ENCODE measurements at places on chromosomes 7 and 10.

- no peak for DNase-seq
Observed at GRCh38 chr7:146539836-146540235, 423.2 kb downstream of the CNTNAP2 start.

GRCh38 chr7:43396187-43396740 is 186.6 kb upstream of the STK17A start:
- no peak for DNase-seq

- DNase-seq, result no peak
Observed at GRCh38 chr7:27680610-27681009, 17.9 kb upstream of the HIBADH start.

DNA sequence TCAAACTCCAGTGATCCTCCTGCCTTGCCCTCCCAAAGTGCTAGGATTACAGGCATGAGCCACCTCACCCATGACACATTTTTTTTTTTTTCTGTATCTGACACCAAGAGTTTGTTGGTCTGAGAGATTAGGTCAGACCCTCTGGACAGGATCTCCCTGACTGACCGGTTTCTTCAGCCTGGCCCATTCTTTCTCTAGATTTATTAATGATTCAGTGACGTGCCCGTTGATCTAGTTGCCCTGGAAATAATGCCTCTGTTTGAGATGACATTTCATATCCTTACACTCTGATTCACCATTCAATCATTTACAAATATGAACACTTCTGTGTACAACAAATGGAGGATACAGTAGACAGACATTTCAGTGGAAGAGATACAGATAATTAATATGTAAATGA is 1.4 kb upstream of the ZNF212 start:
- DNase-seq, result no peak

- no peak for DNase-seq
Observed at GRCh38 chr7:158018098-158018762, 569.4 kb downstream of the PTPRN2 start.

- DNase-seq, result no peak
Observed at GRCh38 chr7:47444376-47445098, 137.4 kb downstream of the TNS3 start.
